Activated naive CD4-positive, alpha-beta T cell (primary cell): ENCODE measurements at places on chromosomes 2 and 18.

GRCh38 chr2:226693521-226693920, 106.1 kb downstream of the IRS1 start:
- no peak for DNase-seq

GRCh38 chr2:66569321-66569851, 134.5 kb downstream of the MEIS1 start:
- no peak for DNase-seq

- DNase-seq = no peak
These were observed 74.6 kb downstream of the TTC27 start for GRCh38 chr2:32702303-32703064.

DNA sequence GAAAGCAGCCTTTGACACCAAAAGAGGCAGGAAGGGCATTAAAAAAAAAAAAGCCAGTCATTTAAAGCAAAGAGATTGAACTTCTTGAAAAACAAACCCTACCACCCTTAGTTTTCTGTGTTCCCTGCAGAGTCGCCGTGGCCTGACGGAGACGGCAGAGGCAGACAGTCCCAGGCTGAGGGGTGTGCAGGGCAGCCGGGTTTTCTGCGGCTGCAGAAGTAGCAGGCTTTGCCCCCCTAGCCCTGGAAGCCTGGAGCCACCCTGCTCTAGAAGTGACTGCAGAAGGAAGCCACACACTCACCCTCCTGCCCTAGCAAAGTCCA, 2.8 kb downstream of the INPP5D start:
- no peak for DNase-seq

- no peak for DNase-seq
These were observed 384.6 kb downstream of the STK39 start for GRCh38 chr2:167862782-167863181.

- DNase-seq = no peak
These were observed 2.8 kb downstream of the HOXD12 start for GRCh38 chr2:176102309-176102866.

- DNase-seq = no peak
These were observed 543.5 kb upstream of the HNMT start for GRCh38 chr2:137420744-137421143.
